ENCODE measurements at places on chromosomes 4 and X.

DNA sequence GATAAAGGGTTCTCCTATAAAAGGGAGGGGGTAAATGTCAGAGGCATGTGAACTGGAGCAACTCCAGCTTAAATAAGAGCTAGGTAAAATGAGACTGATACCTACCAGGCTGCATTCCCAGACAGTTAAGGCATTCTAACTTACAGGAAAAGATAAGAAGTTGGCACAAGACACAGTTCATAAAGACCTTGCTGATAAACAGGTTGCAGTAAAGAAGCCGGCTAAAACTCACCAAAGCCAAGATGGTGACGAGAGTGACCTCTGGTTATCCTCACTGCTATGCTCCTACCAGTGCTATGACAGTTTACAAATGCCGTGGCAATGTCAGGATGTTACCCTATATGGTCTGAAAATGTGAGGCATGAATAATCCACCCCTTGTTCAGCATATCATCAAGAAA, 13.1 kb upstream of the SULT1B1 start:
- no peak for DNase-seq

- no peak for DNase-seq
Observed at GRCh38 chr4:156442912-156443311, 489.2 kb upstream of the CTSO start.

GRCh38 chr4:8251110-8251883, 18.3 kb upstream of the HTRA3 start:
- no peak for DNase-seq

GRCh38 chrX:65697915-65698796, 30.7 kb downstream of the MSN start:
- DNase-seq = peak; percentile 85

GRCh38 chr4:186770481-186771175, 47.0 kb upstream of the FAT1 start:
- DNase-seq = no peak

GRCh38 chrX:151346931-151347543, 50.0 kb upstream of the VMA21 start:
- no peak for DNase-seq

Data from activated CD4-positive, alpha-beta memory T cell treated with anti-CD3 and anti-CD28 coated beads for 36 hours (primary cell).